ENCODE measurements at places on chromosomes 12 and 14.

GRCh38 chr12:108215458-108215857 lies 86.4 kb downstream of the WSCD2 start:
- no peak for DNase-seq

GRCh38 chr14:94761348-94761996 lies 8.4 kb downstream of the GSC start:
- no peak for DNase-seq

GRCh38 chr12:95185072-95185471 lies 32.2 kb downstream of the FGD6 start:
- DNase-seq: no peak

GRCh38 chr12:32854097-32854496 lies 42.5 kb downstream of the PKP2 start:
- no peak for DNase-seq

DNA sequence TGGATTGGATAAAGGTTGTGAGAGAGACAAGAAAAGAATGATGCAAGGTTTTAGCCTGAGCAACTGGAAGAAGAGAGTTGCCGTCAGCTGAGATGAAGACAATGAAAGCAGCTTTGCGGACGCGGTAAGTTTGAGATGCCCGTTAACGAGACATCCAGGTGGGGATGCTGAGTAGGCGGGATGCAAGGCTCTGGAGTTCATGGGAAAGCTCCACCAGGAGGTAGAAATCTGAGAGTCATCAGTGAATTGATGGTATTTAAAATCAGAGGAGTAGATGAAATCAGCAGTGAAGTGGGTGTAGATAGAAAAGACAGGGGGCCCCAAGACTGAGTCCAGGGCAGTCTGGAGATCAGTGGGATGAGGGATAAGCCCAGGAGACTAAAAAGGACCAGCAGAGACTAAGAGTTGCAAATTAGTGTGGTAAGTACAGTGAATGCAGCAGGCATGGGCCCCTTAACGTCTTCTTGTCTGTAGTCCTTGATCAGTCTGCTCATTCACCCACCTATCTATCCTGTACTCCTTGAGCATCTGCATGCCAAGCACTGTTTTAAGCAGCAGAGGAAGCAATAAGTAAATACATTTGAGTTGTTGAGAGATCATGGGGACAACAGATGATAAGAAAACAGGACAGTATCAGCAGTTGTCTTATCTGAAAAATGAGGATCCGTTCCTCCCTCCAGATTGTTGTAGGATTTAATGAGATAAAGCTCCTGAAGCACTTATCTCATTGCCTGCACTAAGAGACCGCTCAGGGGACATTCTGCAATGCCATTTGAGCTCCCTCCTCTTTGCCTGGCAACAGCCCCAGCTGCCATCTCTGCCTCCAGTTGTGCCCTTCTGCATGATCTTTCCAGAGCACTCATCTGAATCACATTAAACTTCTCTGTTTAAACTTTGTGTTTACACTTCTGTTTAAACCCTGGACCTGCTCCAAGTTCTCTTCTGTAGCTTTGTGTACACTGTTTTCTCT lies 91.5 kb downstream of the APAF1 start:
- DNase-seq: peak; percentile 6

- no peak for DNase-seq
Observed at GRCh38 chr14:99879401-99880295, 86.4 kb downstream of the EML1 start.

- DNase-seq: peak; percentile 65
Observed at GRCh38 chr12:49296836-49297694, 2.1 kb downstream of the PRPH start.
